Stimulated activated CD4-positive, alpha-beta T cell treated with anti-CD3 and anti-CD28 coated beads, Interleukin-1b, Interleukin-23, amount 100 ng/mL, for 1 hour (primary cell): ENCODE measurements at places on chromosomes 3 and 15.

DNA sequence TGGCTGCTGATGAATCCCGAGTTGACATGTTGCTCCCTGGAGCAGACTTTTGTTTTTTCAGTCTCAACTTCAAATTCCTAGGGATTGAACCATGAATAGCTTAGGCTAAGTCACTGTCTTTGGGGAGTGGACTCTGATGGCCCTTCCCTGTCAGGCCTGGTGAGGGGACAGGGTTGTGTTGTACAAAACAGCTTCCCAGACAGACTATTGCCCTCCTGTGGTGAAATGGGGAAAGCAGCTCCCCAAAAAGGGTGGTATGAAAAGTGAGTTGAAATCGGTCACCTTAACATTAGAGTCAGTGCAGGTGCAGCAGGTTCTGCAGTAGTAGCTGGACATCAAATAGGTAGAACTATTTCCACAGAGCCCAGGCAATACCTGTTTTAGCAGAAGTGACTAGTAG, 775.6 kb downstream of the ROBO2 start:
- no peak for DNase-seq

DNA sequence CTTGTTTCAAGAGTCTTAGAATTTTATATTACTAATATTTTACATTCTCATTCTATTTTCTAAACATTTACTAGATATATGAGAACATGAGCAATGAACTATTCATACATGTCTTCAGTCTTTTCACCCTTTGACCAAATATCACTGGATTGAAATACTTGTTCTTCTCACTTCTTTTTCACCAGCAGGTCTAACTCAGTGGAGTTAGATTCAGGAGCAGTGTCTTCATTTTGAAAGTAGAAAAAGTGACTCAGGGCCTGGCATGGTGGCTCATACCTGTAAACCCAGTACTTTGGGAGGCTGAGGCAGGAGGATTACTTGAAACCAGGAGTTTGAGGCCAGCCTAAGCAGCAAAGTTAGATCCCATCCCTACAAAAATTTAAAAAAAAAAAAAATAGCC, 70.8 kb downstream of the USP13 start:
- DNase-seq: no peak

- DNase-seq: no peak
These were observed 11.7 kb upstream of the CP start for GRCh38 chr3:149233323-149233722.

- no peak for DNase-seq
These were observed 2.7 kb downstream of the CSK start for GRCh38 chr15:74784426-74785193.

DNA sequence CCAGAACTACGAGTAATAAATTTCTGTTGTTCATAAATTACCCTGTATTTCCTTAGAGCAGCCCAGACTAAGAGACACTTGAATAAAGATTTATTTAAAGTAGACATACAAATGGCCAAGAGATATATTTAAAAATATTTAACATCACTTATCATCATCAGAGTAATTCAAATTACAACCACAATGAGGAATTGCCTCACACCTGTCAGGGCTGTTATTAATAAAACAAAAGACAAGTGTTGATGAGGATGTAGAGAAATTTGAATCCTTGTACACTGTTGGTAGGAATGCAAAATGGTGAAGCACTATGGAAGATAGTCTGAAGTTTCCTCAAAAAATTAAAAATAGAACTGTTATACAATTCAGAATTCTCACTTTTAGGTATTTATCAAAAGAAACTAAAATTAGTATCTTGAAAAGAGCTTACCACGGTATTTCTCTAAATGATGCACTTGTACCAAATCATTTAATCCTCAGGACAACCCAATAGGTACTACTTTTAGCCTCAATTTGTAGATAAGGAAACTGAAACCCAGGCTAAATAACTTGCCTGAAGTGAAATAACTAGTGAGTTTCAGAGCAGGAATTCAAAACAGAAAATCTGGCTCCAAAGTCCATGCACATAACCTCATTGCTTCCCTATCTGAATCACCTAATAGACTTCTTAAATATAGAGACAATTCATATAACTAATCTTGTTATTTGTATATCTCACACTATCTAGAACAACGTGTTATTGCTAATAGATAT, 69.4 kb downstream of the ZBTB20 start:
- no peak for DNase-seq
